NCI-H2171 (cell line): ENCODE measurements at places on chromosomes 2 and 18.

GRCh38 chr2:20706217-20706616 is 39.3 kb downstream of the GDF7 start:
- no peak for DNase-seq

DNA sequence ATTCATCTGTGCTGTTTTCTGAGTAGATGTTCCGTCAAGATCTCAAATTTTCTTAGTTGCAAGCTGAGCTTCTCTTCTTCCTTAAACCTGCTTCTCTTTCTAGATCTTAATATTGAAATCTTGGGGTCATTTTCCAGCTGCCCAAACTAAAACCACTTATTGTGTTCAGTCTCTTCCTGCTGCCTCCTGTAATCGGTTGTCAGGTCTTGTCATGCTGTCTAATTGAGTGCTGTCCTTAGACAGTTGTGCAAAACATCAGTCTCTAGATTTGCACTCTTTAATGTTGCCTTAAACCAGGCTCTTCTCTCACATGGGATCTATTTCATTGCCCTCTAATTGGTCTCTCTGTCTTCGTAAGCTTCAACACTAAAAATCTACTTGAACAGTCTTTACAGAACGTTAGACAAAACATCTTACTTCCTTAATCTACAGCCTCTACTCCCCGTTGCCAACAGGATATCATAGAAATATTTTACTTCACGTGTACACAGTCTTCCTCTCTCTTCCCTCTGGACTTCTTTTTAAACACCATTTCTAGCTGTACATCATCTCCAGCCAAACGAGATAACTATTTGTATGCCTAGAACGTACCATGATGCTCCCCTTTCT is 34.9 kb downstream of the GPD2 start:
- DNase-seq = no peak

- no peak for DNase-seq
These were observed 119.0 kb upstream of the ALKAL2 start for GRCh38 chr2:406876-407275.

- DNase-seq = peak; percentile 4
These were observed 417.9 kb downstream of the HRH4 start for GRCh38 chr18:24878289-24878688.

GRCh38 chr2:199972088-199972626 is 16.8 kb downstream of the MAIP1 start:
- DNase-seq = no peak

GRCh38 chr2:108407864-108408729 is 30.3 kb downstream of the SULT1C4 start:
- DNase-seq = no peak

GRCh38 chr2:8290771-8291352 is 391.0 kb upstream of the ID2 start:
- no peak for DNase-seq

DNA sequence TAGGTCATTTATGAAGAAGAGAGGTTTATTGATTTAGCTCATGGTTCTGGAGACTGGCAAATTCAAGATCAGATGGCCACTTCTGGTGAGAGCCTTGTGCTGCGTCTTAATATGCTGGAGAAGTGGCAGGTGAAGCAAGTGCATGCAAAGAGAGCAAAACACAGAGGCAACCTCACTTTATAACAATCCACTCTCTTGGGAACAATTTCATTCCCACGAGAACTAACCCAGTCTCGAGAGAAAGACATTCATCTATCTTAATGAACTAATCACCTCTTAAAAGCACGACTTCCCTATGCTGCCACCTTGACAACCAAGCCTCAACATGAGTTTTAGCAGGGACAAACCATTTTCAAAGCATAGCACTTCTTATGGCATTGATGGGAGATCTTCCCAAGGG is 186.5 kb upstream of the RASGRP3 start:
- no peak for DNase-seq

- DNase-seq = no peak
These were observed 1268.3 kb upstream of the ACVR2A start for GRCh38 chr2:146576339-146577111.

- DNase-seq = peak; percentile 37
These were observed 27.5 kb downstream of the CNRIP1 start for GRCh38 chr2:68292108-68292710.

DNA sequence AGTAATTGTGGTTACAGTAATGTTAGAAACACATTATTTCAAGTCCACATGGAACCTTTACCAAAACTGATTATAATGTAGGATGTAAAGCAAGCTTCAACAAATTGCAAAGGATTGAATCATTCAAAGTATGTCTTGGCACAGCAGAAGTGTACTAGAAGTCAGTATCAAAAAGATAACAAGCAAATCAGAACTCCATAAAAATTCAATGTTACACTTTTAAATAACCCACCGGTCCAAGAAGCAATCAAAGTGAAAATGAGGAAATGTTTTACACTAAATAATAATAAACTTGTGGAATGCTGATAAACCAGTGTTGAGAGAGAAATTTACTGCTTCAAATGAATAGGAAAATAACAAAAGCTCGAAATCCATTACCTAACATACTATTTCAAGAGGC is 47.7 kb downstream of the TTC21B start:
- DNase-seq = no peak

DNA sequence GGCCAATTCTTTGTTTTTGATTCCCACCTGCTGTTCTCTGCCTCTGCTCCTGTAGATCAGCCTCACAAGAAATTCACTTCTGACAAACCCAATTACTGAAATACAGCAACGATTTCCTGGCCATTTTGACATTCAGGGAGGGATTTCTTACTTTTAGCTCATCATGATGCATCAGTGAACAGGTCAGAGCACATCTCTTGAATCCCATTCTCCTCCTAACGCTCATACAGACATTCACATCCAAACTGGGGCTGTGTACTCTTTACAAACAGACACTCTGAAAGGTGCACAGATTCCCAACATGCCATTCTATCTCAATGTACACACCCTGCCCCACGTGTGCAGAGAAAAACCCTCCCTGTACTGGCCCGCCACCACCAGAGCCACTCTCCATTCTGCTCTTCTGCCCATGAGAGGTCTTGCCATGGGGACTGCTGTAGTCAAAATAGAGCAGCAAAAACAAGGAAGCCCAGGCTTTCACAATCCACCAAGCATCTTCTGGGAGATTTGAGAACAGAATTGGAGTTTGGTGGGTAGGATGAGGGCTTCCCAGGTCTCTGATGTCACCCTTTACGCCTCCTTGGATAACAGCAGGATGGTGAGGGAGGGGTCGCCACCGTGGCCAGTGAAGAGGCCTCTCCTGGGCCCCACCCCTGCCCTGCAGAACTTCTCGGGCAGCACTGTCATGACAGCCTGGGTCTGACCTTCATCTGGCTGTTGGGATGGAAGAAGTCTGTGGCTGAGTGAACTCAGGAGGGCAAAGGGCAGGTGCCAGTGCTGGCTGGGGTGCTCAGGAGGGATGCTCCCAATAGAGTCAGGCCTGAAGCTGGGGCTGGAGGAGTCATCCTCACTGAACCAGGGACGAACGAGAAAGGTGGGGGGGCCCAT is 41.9 kb upstream of the ZFP36L2 start:
- no peak for DNase-seq

GRCh38 chr18:77074431-77074830 is 58.2 kb downstream of the MBP start:
- DNase-seq = no peak

DNA sequence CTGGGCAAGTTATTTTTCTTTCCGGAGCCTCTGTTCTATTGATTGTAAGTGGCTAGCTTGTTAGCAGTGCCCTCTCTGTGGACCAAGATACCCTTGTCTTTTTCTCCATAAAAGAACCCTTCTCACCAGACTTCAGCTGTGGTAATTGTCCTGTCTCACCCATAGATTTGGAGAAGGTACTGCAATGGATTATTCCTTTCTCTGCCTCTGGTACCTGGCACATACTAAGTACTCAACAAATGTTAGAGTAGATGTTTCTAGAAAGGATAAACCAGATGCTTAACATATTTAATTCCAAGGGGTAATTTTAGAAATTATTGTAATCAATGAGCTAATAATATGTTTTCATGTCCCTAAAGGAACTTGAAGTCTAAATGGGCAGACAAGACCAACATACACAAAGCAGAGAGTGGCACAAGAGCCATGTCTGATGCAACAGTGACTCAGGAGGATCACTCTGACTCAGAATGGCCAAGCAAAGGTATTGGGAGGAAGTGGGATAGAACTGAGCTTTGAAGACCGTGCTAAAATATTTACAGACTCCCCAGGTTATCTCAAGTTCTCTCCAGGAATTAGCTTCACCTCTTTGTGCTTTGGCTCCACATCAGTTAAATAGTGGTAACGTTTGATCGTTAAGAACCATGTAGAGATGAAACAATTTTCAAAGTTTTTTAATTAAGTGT is 129.7 kb upstream of the OSR1 start:
- no peak for DNase-seq

DNA sequence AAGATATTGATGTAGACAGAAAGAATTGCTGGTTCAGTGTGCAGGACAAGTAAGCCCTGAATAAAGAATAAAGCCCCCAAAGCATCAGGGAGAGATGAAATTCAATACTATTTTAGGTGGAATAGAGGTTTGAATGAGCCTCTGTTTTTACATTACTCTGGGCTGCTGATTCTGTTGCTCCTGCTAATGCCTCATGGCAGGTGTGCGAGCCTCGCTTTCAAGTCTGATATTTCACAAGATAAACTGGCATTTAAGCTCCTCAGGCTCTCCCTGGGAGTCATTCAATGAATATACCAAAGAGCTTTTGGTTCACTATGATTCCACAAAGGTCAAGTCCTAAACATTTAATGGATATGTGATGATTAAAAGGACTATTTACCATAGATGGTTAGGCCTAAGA is 601.0 kb upstream of the SLC39A10 start:
- peak; percentile 51 for DNase-seq

GRCh38 chr2:37851828-37852584 is 73.1 kb upstream of the RMDN2 start:
- DNase-seq = no peak

DNA sequence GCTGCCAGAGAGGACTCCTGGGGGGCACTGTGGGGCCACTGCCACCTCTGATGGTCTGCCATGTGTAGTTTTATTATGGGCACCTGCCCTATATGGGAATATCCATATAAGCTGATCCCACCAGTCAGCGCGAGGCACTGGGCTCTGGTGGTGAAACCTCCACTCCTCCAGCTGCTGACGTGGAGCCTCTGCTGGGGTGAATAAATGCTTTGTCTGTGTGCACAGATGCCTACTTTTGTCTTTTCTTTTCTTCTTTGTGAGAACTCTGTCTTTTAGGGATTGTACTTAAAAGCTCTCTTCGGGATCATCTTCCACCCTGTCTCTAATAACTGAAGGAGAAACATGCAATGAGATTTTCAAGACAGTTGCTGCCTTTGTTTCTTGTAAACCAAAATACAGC is 68.9 kb upstream of the NCK2 start:
- DNase-seq = no peak

GRCh38 chr18:72871091-72871490 is 3.3 kb upstream of the NETO1 start:
- DNase-seq = no peak

DNA sequence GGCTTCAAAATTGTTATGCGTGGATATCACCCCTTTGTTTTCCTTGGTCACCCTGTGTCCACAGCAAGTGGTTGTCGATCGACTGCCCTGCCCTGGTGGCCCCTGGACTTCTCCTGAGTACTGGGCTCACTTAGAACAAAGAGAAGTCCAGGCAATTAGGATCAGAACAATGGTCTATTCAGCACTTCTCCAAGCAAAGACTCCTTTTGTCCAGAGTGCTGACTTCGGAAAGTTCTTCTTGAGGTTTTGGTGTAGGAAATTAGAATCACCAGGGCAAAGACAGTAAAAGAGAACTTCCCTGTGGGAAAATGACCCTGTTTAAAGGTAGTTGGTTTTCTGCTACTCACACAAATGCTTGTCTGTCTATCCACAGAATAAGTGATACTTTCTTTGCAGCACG is 173.9 kb downstream of the FHOD3 start:
- no peak for DNase-seq

DNA sequence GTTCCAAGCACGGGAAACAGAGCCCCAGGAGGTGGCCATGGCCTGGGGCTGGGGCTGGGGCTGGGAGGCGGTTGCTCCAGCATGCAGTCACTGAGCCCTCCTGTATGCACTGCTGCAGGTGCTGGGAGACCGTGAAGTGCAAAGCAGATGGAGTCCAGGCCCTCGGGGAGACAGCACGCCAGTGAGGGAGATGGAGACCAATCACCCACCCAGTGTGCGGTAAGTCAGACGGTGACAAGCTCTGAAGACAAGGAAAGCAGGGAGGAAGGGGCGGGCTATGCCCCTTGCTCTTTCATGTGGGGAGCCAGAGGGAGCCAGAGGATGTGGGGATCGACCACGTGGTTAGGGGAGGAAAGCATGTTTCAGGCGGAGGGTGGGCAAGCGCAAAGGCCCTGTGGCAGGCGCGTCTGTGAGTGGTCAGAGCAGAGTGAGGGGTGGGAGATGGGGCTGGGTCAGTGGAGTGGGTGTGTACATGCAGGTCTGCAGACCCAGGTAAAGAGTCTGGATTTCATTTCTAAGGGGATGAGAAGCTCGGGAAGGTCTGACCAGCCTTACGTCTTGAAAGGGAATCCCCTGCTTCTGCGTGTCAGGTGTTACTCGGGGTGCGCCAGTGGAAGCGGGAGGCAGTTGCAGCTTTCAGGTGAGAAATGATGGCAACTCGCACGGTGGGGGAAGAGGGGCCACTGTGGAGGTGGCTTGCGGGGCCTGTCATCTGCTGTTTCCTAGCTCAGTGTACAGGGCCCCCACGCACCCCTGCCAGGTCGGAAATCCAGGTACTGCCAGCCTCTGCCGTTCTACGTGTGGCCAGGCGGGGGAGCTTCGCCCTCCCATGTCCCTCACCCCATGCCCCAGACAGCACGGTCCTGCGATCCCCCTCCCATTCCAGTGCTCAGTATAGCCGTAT is 19.4 kb downstream of the RRM2 start:
- DNase-seq = peak; percentile 30

- no peak for DNase-seq
These were observed 929.9 kb upstream of the FANCL start for GRCh38 chr2:59171019-59171418.

DNA sequence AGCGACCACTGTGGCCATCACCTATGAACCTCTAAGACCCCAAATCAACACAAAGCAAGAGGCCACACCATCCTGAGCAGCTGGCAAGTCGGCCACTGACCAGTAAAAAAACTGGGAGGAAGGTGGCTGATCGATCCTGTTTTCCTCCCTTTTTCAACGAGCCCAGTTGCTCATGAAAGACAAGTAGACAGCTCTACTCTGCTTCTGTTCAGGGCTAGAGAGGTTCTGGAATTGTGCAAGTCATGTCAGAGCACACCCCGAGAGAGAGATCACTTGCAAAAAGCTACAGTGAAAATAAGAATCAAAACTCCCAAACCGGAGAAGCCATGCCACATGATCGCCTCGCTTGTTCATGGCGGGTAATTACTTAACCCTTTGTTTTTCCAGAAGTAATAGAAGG is 34.6 kb downstream of the ZNF516 start:
- no peak for DNase-seq

- DNase-seq = no peak
These were observed 44.2 kb downstream of the TGIF1 start for GRCh38 chr18:3494245-3494526.

GRCh38 chr18:8703781-8704301 is 1.5 kb upstream of the MTCL1 start:
- no peak for DNase-seq

- DNase-seq = no peak
These were observed 993.1 kb upstream of the TMEFF2 start for GRCh38 chr2:193187816-193188215.
